ENCODE measurements at places on chromosomes 4 and X.

GRCh38 chr4:80343887-80344286 lies 8.4 kb downstream of the CFAP299 start:
- ATAC-seq = no peak

DNA sequence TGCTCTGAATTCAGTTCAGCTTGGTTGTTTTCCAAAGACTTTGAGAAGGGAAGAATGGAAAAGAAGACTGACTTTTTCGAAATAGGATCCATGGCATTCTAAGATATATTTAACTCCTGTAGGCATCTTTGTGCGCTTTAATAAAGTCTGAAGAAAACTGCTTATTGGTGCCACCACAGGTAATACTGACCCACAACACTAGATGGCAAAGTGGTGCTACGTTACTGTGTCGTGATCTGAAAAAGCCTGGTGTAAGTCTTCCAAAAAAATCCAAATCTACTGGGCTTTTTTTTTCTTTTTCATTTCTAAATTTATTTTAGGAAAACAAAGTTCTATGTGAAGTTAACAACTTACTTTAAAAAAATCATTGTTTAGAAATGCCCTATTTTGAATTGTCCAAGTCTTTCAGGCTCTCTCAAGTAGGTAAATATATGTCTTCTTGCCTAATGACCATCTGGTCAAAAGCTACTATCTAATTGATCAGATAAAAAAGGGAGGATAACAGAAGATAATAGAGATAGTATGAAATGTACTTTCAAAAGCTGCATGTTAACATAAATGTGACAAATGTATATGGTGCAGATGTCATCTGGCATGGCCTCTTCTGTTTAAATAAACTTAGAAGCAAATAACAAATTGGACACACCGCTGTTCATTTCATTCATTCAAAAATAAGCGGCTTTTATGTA lies 47.0 kb upstream of the MID1IP1 start:
- peak; percentile 57 for ATAC-seq

GRCh38 chrX:119738742-119739141 lies 19.6 kb upstream of the SOWAHD start:
- no peak for ATAC-seq

- ATAC-seq = no peak
These were observed 67.9 kb downstream of the RBPJ start for GRCh38 chr4:26388671-26389070.

- no peak for ATAC-seq
These were observed 123.4 kb upstream of the GUCY1A1 start for GRCh38 chr4:155543126-155543765.

Measured in esophagus mucosa (tissue), 1 donor.